Mesendoderm (in vitro differentiated cells): ENCODE measurements at places on chromosomes 11 and 22.

- DNase-seq = no peak
Measured at GRCh38 chr11:114163830-114164401, 104.4 kb downstream of the ZBTB16 start.

DNA sequence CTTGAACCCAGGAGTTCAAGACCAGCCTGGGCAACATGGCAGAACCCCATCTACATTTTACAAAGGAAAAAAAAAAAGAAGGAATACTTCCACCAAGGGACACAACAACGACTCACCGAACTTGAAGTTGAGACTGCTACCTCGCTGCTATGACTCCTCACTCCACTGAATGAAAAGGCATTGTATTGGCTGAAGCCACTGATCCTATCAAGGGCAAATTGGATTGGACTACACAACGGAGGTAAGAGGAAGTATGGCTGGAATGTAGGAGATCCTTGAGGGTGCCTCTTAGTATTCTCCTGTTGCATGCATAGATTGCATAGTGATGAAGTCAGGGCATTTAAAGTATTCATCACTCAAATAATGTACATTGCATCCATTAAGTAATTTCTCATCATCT, 97.9 kb downstream of the CWF19L2 start:
- peak; percentile 86 for DNase-seq

- no peak for DNase-seq
Measured at GRCh38 chr11:131138731-131139130, 222.5 kb upstream of the SNX19 start.

DNA sequence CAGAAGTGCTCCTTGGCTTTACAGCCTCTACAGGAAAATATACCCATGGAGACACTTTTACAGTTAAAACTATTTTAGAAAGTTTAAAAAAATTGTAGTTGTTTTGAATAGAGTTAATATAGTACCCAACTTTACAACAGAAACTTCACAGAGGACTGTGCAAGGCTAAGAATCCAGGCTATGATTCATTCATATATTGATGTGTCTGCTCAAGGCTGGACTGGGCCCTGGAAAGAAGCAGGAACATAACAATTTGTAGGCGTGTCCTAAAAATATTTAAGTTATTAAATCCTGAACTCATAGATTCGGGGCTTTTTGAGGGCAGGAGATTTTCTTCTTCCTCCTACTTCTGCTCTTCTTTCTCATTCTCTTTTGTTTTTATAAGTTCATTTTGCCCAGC, 291.5 kb upstream of the CCDC179 start:
- no peak for DNase-seq

- no peak for DNase-seq
Measured at GRCh38 chr11:112599856-112600533, 339.3 kb upstream of the PLET1 start.

- DNase-seq = peak; percentile 93
Measured at GRCh38 chr11:64996710-64997380, at the start of gene BATF2. TSS of gene BATF2 (minus strand) at chr11:64996971. CDS start at chr11:64996914, 57 bp downstream.

DNA sequence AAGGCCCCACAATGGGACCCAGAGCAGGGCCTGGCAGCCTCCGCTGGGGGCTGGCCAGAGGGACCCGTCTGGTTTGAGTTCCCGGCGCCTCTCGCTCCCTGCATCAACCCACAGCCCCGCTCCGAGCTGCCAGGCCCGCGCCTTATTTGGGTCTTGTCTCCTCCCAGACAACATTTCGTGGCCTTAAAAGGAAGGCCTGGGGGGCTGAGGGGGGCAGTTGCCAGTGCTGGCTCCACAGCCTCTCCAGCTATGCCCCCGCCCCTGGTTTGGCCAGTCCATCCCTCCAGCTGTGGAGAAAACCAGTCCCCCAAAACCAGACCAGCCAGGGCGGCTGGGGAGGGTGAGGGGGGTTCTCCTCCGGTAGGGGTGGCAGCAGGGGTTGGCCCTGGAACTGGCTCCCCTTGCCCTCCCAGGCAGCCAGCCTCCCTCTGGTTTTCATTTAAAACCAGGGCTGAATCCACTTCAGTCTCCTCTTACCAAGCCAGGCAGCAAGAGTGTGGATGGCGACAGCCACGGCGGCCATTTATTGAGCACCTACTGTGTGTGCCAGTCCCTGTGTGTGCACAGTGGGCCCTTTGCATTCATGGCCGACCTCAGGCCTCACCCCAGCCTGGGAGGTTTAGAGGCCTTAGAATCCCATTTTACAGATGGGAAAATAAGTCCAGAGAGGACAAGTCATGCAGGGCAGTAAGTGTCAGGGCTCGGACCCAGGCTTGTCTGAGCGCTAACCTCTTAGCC, 18.6 kb downstream of the EMID1 start:
- DNase-seq = no peak

DNA sequence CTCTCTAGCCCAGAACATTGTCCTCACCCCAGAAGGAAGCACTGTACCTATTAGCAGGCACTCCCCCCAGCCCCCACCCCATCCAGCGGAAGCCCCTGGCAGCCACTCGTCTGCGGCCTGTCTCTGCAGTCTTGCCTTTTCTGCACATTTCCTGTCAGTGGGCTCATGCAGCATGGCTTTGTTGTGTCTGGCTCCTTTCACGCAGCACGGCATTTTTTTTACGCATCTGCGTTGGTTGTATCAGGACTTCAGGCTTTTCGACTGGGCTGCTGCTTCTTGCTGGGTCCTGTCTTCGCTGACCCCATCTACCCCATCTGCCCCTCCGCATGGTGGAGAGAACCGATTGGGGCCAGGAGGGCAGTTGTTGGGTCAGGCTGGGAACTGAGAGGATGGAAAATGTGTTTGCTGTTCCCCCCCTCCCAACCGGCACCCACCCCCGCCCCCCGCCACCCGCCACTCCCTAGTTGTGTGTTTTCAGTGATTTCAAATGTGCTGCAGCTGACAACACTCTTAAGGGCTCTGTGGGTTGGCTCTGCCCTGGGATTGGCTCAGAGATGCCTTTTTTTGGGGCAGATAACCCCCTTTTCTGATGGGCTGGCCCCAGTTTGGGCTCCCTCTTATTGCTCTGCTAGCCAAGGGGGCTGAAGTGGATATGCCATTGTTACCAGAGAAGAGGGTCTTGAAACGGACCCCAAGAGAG, 110.0 kb downstream of the KIAA1671 start:
- no peak for DNase-seq

DNA sequence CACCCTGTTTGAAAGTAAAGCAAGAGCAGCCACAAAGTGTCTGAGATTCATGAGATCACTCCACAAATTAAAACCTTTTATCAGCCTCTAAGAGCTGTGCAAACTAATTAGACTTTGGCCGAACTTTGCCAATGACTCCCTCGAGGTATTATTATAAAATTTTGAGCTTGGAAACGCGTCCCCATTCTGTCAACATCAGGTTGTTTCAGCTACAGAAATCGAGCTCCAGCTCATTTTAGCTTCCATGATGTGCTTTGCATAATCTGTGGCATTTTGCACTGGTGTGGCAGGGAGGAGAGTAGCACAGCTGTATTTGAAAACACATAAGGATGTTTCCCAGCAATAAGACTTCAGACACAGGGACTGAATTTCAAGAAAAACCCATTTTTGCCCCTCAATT, 872.2 kb downstream of the NTM start:
- no peak for DNase-seq

- no peak for DNase-seq
Measured at GRCh38 chr22:30978304-30978962, 9.4 kb downstream of the TUG1 start.

DNA sequence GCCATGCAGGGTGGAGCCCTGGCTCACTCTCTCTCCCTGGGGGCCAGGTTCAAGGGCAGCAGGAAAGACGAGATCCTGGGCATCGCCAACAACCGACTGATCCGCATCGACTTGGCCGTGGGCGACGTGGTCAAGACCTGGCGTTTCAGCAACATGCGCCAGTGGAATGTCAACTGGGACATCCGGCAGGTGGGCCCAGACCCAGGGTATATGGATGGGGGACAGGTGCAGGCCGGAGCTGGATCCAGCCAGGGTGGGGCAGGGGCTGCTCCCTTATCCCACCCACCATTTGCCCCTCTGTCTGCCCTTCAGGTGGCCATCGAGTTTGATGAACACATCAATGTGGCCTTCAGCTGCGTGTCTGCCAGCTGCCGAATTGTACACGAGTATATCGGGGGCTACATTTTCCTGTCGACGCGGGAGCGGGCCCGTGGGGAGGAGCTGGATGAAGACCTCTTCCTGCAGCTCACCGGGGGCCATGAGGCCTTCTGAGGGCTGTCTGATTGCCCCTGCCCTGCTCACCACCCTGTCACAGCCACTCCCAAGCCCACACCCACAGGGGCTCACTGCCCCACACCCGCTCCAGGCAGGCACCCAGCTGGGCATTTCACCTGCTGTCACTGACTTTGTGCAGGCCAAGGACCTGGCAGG, 2.9 kb downstream of the TRPT1 start:
- no peak for DNase-seq

GRCh38 chr11:13114566-13115379, 105.7 kb downstream of the RASSF10 start:
- DNase-seq = peak; percentile 97

GRCh38 chr22:30878516-30879414, 89.8 kb downstream of the MORC2 start:
- no peak for DNase-seq

GRCh38 chr11:17164361-17165246, 43.2 kb downstream of the PIK3C2A start:
- DNase-seq = peak; percentile 38

DNA sequence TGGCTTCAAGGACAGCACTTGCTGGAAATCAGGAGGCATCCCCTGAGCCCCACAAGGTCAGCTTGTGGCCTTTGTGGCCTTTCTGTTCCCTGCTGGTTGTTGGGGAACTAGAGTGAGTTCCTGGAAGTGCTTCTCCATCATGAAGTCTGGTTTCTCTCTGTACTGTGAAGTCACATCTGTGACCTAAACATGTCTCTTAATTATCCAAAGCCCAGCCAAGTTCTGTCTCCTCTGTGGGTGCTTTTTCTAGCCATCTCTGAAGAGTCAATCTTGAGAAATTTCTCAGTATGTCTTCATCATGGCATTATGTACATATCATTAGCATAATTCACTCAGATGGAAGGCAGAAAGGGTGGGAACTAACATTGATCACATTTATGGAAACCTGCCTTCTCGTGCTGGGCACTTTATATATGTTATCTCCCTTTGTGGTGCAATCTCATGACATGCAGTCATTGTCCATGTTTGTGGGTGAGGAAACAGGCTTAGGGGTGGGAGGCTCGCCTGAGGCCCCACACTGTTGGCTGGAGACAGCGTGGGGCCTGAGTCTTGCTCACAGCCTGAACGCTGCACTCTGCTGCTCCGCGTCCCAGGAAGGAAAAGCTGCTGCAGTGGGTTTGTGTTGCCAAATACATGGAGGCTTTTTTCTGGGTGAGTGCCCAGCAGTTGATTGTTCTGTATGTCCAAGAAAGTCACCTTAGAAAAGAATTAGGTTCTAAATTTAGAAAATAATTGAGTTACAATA, 24.6 kb downstream of the IGHMBP2 start:
- DNase-seq = no peak

- no peak for DNase-seq
Measured at GRCh38 chr11:14329702-14330101, 29.3 kb downstream of the RRAS2 start.

DNA sequence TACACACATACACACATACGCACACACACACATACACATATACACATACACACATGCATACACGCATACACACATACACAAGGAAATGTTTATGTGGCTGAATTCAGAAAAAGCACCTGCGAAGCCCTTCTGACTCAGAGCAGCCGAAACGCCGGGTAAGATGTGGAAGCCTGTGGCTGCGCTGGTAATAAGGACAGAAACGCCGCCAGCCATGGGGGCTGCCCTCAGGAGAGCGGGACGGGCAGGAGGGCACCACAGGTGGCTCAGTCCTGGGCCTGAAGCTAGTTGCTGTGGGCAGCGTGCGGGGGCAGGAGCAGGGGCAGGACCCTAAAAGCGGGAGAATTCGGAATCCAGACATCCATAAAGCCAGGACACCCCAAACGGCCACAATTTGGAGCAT, 378.3 kb downstream of the BRD1 start:
- DNase-seq = no peak

GRCh38 chr11:10651656-10652361, 41.7 kb downstream of the IRAG1 start:
- DNase-seq = no peak

- no peak for DNase-seq
Measured at GRCh38 chr11:16421826-16422225, 65.5 kb upstream of the SOX6 start.

- no peak for DNase-seq
Measured at GRCh38 chr22:50318698-50319411, 8.0 kb downstream of the DENND6B start.

DNA sequence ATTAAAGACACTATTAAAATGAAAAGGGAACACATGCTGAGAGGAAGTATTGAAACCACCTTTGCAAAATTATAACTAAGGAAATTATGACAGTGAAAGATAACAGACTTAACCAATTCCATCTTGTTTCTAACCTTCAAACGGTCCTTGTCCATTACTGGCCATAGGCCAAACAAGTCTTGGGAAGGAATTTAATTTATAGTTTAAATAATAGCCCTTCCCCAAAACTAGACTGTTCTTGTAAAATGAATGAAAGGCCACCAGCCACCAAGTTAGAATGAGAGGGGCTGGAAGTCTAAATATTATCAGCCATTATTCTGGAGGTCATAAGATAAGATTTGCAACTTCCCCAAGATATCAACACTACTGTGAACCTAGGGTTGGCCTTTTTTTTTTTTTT, 1.8 kb upstream of the TALDO1 start:
- no peak for DNase-seq

DNA sequence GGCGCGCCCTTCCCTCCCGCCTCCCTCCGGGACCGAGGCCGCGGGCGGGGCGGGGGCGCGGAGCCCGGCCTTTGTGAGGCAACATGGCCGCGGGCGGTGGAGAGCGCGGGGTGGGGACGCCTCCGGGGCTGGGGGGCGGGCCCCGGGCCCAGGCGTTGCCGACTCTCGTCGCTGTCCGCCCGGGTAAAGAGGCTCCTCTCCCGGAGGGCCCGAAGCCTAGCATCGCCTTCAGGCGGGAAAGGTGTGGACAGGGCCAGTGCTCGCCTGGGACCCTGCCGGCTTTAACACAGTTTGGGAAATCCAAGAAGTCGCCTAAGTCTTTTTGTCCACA, 369 bp downstream of the DGCR8 start:
- peak; percentile 71 for DNase-seq

DNA sequence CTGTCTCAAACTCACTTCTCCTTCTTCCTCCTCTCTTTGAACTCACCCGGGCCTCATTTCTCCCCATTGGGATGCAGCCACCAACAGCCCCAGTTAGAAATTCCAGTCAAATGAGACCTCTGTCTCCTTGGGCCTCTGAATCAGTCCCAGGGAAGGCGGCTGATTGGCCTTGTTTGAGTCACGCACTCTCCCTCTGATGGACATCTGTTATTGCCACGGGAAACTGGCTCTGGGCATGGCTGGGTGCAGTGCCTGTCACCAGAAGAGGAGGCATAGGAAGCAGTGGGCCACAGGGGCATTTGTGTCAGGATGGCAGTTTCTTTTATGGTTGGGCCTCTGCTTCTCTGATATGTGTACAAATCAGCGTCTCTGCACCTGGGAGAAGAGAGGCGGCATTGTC, 9.6 kb upstream of the WNT11 start:
- no peak for DNase-seq
